Kidney tubule cell (primary cell): ENCODE measurements at places on chromosomes 1 and 21.

DNA sequence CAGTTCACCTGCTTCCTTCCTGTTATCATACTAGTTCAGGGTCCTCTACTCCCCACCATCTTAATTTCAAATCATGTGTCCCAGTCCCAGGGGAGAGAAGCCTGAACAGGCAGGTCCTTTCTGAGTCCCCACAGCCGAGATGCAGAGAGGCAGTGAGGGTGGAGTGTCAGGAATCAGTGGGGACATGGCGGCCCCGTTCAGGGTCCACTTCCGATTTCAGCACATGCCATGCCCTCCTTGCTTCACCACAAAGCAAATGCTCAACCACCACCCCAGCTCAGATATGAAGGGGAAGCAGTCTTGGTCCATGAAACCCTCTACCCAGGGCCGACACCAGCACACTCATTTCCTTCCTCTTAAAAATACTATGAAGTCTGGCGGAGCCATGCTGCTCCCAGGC is 5.2 kb upstream of the SEMA4A start:
- DNase-seq: no peak

DNA sequence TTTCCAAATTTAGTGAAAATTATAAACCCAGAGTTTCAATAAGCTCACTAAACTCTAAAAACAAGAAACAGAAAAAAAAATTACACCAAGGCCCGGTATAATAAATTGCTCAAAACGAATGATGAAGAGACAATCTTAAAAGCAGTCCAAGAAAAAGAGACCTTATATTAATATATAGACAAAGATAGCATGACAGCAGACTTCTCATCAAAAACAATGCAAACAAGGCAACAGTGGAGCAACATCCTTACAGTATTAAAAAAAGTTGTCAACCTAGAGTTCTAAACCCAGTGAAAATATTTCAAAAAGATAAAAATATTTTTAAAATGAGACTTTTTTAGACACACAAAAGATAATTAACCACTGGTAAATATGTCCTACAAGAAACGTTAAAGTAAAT is 46.7 kb downstream of the KIFAP3 start:
- no peak for DNase-seq

GRCh38 chr21:15761507-15762100 is 31.8 kb downstream of the USP25 start:
- DNase-seq: peak; percentile 11

DNA sequence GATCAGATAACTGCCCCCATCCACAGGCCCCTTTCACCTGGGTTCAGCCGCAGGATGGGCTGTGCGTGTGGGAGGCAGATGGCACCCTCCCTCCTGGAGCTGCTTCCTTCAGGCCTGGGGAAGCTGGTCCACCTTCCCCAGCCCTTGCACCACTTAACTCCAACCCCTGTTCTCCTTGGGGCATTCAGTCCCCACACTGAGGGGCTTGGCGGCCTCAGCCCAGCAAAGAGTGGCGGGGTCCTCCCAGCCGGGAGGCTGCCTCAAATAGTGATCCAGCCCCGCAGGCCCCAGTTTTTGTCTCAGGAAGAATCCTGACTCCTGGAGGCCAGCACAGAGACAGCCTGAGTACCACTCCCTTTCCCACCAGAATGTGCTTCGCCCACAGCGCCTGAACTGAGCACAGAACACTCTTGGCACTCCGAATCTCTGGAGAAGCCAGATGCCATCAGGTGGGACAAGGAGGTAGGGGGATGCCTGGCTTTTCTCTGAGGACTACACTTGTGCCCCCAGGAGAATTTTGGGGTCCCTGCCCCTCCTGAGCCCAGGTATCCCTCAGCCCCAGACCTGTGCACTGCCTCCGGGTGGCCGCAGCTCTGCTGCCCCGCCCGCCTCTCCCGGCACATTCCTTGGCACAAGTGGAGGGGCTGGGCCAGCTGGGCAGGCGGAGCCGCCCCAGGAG is 936 bp downstream of the PAQR6 start:
- no peak for DNase-seq

DNA sequence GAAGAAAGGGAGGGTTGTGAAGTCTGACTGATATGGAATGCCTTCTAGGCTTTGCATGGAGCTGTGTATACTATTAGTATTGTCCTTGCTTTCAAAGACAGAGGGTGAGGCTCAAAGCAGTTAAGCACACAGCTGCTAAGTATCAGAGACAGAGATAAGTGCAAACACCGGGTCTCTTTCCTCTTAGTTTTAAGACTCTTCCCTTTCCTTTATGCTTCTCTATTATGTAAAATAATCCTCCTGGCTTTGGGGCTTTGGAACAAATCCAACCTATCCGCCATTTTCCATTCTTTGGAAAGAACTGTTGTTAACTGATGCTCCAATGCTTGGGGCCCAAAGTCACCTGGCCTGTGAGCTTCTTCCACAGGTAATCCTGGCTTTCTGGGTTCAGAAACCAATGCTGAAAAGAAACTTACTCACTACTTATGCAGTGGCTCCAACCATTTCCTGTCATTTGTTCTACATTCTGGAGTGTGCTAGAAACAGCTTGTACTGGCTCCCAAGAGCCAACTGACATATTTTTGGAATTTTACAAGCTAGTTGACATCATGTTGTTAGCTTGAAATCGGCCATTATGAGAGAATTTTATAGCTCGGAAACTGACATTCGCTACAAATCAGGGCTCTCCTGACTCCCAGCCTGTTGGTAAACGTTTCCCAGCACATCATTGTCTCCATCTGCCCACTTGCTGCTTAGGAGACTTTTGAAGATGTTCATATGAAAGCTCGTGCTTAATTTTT is 67.5 kb downstream of the DNTTIP2 start:
- no peak for DNase-seq

GRCh38 chr21:45580181-45580575 is 37.9 kb upstream of the SLC19A1 start:
- no peak for DNase-seq

- peak; percentile 42 for DNase-seq
These were observed 12.8 kb upstream of the LMX1A start for GRCh38 chr1:165369255-165369848.

DNA sequence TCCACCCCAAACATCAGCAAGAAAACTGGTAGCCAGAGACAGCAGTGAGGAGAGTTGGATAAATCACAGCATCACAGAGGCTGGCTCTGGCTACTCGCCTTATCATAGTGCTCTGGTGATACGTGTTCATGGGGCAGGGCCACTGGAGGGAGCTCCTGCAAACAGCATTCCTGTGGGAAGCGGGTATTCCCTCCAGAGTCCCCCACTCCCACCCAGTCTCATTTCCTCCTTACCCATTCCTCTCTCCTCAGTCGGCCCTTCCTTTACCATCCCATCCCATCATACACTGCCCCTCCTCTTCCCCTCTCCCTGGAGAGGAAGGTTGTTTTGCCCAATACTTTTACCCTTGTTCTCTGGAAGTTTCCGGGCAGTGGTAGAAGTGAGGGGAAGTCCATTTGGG is 7.1 kb downstream of the NHLH2 start:
- no peak for DNase-seq

DNA sequence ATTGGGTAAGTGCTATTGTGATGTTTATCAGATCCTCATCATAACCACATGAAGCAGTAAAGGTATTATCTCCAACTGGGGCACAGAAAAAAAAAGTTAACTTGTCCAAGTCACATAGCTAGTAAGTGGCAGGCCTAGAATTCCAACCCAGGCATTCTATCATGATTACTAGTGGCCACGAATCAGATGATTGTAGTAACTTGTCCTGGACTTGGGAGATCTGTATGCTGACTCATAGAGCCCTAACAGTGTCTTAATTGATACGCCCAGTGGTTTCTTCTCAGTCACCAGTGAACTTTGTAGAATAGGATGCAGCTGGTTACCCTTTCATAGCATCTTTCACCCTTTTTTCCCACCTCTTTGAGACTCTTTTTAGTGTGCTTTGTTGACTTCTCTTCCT is 91.1 kb upstream of the UBE2U start:
- DNase-seq: peak; percentile 93

GRCh38 chr1:168343566-168343965 is 62.9 kb downstream of the TBX19 start:
- no peak for DNase-seq

DNA sequence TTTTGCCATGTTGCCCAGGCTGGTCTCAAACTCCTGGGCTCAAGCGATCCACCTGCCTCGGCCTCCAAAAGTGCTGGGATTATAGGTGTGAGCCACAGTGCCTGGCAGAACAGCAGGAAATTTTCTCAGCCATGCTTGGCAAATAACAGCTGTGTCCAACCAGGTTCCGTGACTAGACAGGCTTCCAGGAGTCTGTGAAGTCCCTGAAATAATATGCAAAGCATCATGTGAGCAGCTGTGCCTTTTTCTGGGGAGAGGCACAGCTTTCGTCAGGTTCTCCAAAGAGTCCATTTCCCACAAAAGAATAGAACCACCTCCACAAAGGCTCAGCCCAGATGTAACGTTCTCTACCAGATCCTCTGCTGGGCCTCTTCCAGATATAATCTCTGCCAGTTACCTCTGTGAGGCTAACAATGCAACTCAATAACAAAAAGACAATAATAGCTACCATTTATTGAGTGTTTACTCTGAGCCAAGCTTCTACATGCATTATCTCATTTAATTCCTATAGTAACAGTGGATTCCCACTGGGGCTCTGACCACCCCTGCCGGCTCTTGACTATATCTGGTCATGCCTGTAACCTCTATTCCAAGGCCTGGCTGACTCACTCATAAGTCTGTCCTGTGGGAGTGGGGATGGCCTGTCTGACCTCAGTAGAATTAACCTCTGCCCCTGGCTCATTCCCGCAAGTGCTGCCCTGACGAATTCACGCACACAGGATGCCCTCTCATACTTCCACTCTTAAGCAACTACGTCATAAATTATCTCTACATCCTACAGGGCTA is 4.0 kb upstream of the NKAIN1 start:
- DNase-seq: peak; percentile 10

GRCh38 chr1:204359474-204360255 is at the start of gene PLEKHA6:
TSS of gene PLEKHA6 (minus strand) at chr1:204359929. CDS start at chr1:204273727, 86,202 bp downstream.
- DNase-seq: no peak

- DNase-seq: no peak
These were observed 5.8 kb downstream of the TTLL10 start for GRCh38 chr1:1179346-1179982.

DNA sequence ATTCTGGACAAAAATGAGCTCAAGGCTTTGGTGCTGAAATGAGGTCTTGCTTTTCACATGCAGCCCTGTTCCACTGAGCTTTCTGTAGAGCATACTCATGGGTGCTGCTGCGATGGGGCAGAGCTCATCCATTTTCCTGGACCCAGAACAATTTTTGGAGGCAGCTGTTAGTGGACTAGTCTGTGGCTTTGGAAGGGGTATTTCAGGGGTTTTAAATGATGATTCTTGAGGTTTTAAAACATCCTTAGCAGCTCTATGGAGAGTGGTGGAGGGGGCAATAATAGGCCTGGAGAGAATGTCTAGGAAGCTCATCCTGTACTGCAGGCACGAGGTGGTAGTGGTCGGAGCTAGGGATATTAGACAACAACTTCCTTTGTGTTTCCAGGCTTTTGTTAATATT is 16.5 kb downstream of the NOS1AP start:
- DNase-seq: no peak

GRCh38 chr1:53047737-53048736 is 14.0 kb upstream of the PODN start:
- peak; percentile 89 for DNase-seq

DNA sequence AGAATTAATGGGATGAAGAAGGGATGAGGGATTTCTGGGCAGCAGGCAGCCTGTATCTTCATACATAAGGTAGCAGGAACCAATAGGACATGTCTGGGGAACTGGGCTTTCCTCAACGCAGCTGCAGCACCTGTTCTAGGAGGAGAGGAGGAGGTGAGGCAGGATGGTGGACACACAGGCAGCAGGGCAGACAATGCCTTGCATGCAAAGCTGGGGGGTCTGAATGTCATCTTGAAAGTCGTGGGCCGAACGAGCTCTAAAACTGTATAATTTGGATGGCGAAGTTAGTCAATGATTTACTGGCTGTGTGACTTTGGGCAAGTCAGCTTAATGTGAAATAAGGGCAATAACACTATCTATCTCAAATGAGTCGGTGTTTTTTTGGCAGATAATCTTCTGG is 124.4 kb downstream of the BEND5 start:
- no peak for DNase-seq

DNA sequence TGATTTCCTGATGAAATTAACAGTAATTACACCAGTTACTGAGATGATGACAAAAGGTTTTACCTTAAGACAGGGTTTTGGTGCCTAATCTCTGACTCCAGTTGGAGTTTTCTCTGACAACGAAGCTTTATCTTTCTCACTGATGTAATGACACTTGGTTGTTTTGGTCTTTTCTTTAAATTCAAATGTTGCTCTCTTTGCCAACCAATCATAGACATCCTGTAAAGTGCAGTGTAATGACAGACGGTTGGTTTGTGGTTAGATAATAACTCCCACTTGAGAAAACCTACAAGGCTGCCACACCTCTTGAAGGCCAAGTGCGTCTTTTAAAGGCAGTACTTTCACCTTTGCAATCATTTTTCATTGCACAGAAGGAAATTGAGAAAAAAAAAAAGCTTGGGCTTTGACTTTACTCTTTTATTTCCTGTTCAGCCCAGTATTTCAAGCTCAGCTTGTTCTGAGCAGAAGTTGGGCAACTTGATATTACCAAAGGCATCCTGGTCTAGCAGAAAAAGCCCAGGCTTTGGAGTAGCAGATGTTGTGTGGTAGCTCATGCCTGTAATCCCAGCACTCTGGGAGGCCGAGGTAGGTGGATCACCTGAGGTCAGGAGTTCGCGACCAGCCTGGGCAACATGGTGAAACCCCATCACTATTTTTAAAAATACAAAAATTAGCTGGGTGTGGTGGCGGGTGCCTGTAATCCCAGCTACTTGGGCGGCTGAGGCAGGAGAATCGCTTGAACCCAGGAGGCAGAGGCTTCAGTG is 14.9 kb downstream of the PDIK1L start:
- peak; percentile 30 for DNase-seq

DNA sequence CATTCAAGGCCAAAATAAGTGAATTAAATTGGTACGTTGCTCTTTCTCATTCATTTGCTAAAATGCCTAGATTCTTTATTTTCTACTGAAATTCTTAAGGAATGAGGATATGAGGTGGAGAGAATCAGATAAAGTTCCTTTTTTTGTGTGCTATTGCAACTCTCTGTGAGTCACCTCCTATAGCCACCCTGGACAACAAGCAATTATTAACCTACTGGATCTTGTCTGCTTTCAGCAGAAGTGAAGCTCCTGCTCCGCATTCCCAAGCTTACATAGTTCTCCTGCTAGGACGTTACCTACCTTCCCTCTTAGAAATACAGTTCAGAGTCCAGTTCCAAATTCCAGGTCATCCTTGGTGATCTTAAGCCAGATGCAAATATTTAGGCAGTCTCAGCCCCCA is 4.8 kb upstream of the KCNJ6 start:
- DNase-seq: peak; percentile 83

- peak; percentile 30 for DNase-seq
These were observed 78.9 kb downstream of the KCNJ6 start for GRCh38 chr21:37837381-37837780.

GRCh38 chr1:228035844-228036243 is 29.0 kb downstream of the WNT3A start:
- DNase-seq: no peak
